Fibroblast of villous mesenchyme (primary cell): ENCODE measurements at places on chromosomes 3 and 15. TPM values are rescaled to one million over a fixed set of nuclear protein-coding genes. Genes with fewer than 3 reads are reported as not detected.

The INSYN1 gene
- under 0.01 and 0.64 TPM in 2 replicates for total RNA-seq

DNA sequence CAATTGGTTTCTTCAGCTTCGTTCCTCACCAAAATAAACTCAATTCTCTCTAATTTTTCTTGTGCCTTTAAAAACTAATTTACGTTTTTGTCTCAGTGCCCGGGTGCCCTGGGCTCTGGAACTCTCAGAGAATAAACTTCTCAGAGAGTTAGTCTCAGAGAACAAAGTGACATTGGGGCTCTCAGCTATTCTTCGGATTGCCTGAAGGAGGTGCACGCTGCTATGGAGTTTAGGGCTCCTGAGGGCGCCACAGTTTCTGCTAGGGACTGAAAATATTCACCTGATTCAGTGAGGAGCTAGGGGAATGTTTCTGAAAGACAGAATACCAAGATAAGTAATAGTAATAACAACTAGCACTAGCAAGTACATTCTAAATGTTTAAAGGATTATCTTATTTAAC lies 22.7 kb downstream of the ZIC4 start:
- DNase-seq = no peak

The UROC1 gene
- under 0.01 TPM in 1 of 2 replicates, not detected in the other for total RNA-seq

GRCh38 chr15:100284191-100284590 lies 57.6 kb downstream of the ADAMTS17 start:
- no peak for DNase-seq

The SLC28A1 gene
- not detected in 2 replicates for total RNA-seq
